ENCODE measurements at places on chromosomes 16 and 17.

DNA sequence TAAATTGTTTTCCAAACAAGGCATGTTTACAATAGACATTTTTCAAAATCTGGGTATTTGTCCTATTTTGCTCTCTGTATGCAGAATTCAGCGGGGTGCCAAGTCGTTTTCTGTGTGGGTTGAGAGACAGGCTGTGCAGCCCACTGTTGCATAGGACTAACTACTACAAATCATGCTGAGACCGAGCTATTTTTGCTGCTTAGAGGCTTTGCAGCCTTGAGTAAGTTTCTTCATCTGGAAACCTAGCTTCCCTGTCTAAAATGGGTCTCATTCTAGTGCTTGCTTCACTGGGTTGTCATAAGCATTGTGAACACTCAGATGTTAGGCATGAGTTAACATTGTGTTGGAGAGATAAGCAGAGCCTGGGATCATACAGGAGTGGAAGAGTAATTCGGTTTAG lies 1.3 kb downstream of the PRPSAP2 start:
- peak; percentile 43 for DNase-seq

DNA sequence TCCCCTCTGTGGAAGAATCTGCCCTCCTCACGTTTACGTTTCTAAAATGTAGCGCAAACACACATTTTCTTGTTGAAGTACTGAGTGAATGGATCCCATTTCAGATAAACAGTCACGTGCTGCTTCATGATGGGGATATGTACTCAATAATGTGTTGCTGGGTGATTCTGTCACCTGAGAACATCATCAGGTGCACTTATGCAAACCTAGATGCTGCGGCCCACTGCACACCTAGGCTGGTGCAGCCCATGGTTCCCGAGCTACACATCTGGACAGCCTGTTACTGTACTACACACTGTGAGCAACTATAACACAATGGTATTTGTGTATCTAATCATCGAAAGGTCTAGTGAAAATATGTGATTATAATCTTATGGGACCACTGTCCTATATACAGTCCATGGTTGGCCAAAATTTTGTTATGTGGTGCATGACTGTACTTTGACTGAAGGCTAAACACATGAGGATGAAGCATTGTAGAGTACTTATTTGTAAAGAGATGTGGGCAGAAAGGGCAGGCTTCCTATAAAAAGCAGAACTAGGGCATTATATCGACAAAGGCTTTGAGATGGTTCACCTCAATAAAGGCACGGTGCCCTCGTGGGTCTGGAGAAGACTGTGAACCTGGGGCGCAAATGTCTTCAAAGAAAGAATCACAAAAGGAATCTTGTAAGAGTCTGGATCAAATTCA lies 26.3 kb downstream of the MARF1 start:
- DNase-seq, result no peak

DNA sequence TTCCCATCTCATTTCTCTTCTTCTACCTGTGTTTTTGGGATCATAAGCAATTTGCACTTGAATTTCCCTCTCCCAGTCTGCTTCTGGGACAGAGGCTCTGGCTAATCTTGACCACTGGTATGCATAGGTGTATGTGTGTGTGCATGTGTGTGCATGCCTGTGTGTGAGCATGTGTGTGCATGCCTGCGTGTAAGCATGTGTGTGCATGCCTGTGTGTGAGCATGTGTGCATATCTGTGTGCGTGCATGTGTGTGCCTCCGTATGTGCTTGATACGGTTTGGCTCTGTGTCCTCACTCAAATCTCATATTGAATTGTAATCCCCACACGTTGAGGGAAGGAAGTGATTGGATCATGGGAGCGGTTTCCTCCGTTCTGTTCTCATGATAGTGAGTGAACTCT lies 77.7 kb downstream of the HAPSTR1 start:
- DNase-seq, result no peak

DNA sequence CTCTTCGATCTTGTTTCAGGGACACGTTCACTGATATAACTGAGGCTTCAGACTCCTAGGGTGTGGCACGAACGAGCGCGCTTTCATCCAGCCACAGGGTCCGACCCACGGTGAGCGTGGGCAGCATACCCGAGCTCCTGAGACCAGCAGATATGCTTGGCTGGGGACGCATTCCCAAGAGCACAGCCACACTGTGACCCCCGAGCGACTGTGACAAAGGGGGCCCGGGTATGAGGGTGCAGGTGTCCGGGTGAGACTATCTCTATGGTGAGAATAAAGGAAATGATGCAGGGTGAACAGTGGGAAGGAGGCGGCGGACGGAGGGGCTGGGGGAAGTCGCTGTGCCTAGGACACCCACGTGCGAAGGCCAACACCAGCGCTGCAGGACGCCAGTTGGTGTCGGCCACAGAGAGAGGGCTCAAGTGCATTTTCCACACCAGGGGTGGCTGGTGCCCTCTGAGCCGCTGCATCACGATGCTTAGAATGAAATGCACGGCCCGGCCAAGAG lies 17.6 kb downstream of the RPH3AL start:
- DNase-seq, result no peak

GRCh38 chr17:59365383-59365981 lies 34.0 kb downstream of the YPEL2 start:
- peak; percentile 39 for DNase-seq

DNA sequence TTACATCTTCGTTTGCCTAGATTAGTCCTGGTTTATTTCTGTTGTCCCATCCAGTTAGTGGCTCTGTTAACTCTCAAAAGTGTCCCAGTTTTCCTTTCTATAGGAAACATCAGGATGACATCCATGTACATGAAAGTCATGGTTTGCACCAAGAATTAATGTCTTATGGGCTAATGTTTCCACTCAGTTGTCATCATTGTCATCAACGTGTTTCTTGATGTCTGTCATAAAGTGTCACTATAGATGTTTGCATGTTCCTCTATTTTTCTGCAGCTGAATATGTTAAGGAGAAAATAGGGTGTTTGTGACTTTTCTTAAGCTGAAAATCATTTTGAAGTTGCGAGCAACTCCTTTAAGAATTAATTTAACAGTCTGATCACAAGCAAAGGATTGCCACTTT lies 567.0 kb downstream of the TMEM114 start:
- DNase-seq, result no peak

DNA sequence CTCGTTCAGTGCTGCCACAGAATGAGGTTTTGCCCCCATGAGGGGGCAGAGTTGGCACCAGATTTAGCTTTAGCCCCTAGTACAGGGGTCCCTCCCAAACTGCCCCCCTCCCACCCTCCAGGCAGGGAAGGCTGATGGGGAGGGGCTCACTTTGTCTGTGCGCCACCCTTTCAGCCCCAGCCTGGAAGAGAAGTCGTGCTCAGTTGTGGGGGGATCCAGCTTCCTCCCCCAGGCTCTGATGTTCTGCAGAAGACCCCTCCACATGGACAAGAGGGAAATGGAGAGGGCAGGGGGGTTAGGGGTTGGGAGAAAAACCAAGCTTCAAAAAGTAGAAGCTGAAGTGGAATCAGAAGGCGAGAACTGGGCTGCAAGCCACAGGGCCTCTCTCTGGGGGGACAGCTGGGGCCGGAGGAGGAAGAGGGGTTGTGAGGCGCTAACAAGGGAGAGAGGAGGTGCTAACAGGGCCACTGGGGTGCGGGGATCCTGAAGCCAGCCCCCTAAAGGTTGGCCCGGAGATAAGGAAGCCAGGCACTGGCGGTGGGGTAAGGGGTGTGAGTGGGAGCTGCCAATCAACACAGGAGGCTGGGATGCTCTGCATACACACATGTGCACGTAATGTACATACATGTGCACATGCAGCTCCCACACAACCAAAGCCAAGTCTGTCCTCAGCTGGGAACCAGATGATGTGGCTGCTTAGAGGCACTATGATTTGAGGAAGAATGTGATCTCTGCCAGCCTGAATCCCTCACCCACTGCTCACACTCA lies 7.0 kb upstream of the TMEM92 start:
- DNase-seq, result peak; percentile 88

DNA sequence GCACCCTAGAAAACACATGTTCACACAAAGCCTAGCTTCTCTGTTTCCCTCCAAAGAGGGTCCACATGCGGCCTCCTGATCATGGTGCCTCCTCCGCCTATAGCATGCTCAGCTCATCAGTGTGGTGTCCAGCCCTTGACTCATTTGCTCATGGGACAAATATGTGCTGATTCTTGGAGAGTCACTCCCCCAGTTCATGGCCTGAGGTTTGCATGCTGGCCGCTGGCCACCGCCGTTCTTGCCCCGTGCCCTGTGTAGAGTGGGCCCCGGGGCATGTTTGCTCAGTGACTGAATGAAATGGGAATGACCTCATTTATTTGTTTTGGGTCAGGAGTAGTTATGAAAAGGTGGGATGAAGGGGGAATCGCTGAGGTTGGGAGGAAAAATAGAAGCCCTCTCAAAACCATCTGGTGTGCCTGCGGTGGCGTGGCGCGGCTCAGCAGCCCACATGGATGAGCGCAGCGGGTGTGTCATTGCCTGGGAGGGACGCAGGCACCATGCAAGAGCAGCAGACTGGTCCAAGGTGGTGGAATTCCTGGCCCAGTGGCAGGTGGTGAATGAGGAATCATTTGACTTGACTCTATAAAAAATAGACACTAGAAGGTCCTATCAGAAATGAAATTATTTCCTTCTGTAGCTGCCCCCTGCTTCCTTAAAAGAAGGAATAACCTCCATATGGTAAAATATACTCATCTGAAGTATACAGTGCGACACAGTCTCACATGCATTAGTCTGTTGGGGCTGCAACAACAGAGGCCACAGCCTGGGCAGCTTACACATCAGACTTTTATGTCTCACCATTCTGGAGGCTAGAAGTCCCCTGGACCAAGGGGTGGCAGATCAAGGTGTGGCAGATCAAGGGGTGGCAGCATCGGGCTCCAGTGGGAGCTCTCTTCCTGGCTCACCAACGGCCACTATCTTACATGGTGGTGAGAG lies 31.7 kb downstream of the CRISPLD2 start:
- DNase-seq, result no peak

DNA sequence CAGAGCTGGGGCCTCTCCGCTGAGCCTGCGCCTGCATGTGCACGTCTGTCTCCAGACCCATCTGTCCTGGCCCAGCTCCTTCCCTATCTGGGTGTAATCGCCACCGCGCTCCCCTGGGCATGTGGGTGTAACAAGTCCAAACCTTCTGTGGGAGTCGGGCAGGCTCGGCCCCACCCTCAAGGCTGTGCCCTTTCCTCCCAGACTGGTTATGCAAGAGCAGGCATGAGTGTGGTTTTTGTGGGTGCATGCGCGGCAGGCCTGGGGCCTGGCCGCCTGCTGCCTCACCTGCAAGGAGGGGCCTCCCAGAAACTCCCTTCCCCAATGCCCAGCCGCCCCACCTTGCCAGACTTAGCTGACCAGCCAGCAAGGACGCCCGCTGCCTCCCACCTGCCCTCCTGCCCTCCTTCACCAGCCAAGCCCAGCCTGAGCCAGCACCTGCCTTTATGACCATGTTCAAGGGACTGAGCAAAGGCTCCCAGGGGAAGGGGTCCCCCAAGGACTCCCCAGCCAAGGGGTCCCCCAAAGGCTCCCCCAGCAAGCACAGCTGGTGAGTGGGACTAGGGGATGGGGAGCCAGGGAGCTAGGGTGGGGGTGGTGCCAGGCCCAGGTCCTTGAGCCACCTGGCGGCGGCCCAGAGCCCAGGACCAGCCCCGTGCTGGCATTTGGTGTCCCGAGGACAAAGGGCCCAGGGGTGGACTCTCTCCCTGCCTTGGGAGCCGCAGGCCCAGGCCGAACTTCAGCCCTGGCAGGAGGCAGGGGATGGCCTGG lies at the start of gene EVPLL:
Gene EVPLL (plus strand): TSS at position 342 of the 768 bp plus-strand sequence. CDS start 3,160 bp downstream, outside the sequence.
- peak; percentile 83 for DNase-seq

- no peak for DNase-seq
Observed at GRCh38 chr16:73605309-73605708, 557.4 kb upstream of the ZFHX3 start.

DNA sequence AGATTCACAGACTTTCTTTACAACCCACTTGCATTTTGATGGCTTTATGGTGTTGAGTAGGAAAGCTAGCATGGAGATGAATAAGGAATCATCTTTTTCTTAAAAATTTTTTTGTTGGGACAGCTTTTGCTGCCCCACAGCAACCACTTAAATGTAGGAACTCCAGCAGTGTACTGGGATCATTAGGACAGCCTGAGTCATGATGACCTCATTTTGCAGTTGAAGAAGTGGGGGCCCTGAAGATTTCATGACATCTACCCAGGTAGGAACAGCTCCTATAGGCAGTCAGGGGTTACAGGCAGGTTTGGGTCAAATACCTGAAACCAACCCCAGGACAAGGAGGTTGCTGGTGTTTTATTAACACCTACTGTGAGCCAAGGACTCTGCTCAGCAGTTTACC lies 2.1 kb downstream of the METTL22 start:
- DNase-seq, result no peak

DNA sequence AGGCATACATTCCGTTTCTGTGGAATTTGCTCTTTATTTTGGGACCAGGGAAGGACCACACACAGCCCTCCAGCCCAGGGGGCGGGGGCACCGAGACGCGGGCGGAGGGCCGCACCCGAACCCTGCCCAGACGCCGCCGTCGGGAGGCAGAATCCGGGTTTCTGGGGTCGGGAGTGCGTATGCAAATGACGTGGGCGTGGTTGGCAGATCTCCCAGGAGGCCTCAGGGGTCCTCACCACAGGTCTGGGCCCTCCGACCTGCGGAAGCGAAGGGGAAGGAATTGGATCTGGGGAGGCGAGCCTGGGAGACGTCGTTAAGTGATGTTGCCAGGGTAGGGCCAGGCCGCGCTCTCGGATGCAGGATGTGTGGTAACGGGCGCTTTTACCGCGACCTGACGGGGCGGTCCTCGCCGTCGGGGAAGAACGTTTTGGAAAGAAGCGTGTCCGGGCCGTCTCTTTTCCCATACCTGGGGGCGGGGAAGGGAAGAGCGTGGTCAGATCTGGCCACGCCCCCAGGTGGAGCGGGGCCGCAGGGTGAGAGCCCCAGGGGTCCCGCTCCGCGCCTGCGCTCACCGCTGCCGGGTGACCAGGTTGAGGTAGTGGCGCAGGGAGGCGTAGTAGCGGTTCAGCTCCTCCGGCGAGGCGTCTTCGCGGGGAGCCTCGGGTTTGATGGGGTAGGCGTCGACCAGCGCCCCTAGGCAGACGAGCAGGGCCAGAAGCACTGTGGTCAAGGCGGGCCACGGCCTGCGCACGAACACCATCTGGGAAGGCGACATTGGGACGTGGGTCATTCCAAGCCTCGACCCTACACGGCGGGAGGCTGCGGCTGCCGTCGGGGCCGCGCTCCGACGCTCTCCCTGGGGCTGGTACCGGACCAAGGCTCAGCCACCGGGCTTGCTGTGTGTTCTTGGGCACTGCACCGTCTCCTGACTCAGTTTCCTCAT lies 745 bp downstream of the PYY start:
- no peak for DNase-seq

DNA sequence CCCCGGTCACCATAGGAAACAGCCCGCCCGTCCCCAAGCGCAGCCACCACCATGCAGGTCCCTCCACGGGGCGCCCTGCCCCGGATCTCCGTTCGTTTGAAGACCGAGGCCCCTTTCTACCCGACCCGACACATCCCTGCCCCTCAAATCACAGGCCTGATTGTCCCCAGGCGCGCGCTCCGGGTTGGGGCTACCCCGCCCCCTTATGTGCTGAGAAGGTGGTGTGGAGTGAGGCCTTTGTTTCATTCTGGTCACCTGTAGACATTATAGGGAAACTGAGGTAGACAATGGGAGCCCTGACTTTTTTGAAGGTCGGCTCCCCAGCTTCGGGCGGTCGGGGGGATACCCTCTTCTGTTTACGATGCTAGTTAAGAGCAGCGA lies 763 bp upstream of the ACTG1 start:
- DNase-seq, result peak; percentile 76

GRCh38 chr17:64580384-64581315 lies 73.9 kb downstream of the CEP95 start:
- no peak for DNase-seq
